AG20443 (cell line): ENCODE measurements at places on chromosomes 16 and 17.

- DNase-seq: no peak
These were observed 26.4 kb downstream of the ARHGAP44 start for GRCh38 chr17:12815642-12816141.

DNA sequence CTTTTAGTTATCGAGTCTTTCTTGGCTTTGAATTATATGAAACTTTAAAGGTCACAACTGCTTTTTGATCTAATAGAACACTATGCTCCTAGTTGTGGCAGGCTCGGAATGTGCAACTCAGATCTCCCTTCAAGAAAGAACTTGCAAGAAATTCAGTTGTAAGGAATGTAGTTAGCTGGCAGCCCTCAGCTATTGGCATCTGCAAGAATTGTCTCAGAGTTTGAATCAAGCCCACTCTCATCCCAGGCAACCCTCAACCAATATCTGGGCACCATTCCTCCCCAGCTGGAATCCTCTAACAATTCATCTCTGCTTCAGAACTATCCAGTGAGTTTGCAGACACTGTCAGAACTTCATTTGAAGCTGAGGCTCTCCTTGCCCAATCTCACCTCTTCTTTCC is 447.2 kb downstream of the KIF2B start:
- no peak for DNase-seq

GRCh38 chr16:11696266-11697012 is 28.2 kb downstream of the SNN start:
- DNase-seq: no peak

- no peak for DNase-seq
These were observed 15.2 kb upstream of the KPNA2 start for GRCh38 chr17:68020409-68020756.

DNA sequence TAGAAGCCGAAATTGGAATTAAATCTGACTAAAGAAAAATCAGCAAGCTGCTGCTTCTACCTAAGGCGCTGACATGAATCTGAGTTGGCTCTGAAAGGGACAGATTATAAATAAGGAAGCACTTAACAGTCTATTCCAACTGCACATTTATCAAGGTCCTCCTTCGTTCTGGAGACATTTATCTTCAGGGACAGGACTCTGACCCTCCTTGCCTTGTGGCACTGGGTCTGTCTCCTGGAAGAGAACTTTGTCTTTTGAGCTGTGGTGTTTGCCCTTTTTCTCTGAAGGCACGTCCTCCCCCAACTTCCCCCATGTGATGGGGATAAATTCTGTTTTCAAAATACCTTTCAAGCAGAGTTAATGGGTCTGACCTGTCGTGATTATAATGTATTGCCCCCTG is 47.0 kb upstream of the MARCHF10 start:
- no peak for DNase-seq

DNA sequence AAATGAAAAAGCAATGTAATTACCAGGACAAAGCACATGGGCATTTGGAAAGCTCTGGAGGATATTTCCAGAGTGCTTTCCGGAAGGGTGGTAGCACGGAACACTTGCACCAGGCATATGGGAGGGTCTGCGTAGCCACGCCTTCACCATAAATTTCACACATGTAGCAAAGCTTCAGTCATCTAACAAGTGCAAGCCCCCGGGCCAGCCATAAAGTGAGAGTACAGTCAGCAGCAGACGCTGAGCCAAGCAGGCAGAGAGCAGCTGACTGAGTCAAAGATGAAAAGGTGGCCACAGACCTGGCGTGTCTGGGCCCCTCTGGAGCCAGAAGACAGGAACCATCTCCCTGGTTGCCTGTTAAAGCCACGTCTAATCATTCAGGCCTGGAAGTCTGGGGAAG is 130.6 kb downstream of the SEC14L1 start:
- DNase-seq: no peak

DNA sequence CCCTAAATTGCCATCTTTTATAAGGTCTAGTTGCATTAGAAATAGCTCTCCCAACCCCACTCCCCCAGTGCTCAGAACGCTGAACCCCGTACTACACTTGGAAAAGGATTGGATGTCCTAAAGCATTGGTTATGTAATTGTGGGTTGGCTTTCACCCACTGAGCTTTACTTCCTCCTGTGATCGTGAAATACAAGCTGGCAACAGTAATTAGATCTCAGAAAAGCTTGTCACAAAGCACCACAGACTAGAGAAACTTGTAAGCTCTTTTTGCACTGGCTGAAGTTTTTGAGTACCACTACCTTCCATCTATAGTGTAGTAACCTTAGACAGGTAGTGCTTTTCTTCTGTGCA is 54.4 kb downstream of the SIAH1 start:
- DNase-seq: no peak

GRCh38 chr17:51217946-51218345 is 41.9 kb downstream of the MBTD1 start:
- no peak for DNase-seq

GRCh38 chr16:55508941-55509931 is at the start of gene LPCAT2:
Gene LPCAT2 (plus strand): TSS chr16:55509072. CDS start chr16:55509182, 110 bp downstream.
- peak; percentile 96 for DNase-seq

GRCh38 chr17:68954146-68954896 is 871 bp downstream of the ABCA8 start:
- DNase-seq: no peak

DNA sequence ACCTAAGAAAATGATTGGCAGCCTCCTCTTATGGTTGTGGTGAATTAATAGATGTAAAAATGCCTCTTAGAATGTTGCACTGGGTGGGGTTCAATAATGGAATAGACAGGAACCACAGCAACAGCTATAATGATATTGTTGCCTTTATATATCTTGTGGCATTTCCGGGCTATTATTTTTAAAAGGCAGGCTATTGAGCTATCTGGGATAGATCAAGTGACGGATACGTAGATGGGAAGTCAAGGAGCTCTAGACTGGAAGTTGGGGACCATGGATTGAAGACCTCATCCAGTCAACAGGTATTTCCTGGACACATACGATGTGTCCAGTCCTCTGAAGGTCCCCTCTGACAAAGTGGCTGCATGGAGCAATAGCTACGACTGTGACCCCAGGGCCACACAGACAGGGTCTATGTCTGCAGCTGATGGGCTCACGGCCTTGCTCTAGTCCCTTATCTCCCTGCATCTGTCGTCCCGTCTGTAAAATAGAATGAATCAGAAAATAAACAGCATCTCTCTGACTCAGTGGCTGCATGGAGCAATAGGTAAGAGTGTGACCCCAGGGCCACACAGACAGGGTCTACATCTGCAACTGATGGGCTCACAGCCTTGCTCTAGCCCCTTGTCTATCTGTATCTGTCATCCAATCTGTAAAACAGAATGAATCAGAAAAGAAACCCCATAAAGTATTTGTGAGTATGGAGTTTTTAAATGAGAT is 117.7 kb upstream of the FOXF1 start:
- no peak for DNase-seq

DNA sequence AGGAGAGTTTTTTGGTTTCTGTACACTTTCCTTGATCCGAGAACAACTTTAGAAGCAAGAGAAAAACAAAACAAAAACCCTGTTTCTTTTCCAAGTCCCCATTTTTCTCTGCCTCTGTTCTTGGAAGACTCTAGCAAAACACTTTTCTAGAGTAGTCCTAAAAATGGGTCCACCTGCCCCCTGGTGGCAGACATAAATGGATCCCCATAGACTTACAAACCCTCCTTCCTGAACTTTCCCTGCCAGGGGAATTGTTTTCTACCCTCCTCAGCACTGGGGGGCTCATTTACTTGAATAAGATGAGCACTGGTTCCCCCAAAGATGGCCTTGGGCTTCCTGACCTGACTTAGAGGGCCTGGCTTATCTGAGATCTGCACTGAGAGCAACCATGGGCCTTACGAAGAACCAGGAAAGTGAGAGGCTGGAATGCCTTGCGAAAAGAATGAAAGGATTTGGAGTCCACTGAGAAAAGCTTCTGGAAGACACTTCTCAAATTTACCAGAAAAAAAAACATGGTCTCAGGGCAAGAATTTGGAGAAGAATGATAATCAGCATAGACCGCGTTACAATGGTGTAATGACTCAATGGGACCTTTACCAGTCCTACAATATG is 48.0 kb upstream of the CDYL2 start:
- DNase-seq: peak; percentile 24

- DNase-seq: no peak
These were observed 13.9 kb downstream of the CYB561 start for GRCh38 chr17:63431939-63432804.

DNA sequence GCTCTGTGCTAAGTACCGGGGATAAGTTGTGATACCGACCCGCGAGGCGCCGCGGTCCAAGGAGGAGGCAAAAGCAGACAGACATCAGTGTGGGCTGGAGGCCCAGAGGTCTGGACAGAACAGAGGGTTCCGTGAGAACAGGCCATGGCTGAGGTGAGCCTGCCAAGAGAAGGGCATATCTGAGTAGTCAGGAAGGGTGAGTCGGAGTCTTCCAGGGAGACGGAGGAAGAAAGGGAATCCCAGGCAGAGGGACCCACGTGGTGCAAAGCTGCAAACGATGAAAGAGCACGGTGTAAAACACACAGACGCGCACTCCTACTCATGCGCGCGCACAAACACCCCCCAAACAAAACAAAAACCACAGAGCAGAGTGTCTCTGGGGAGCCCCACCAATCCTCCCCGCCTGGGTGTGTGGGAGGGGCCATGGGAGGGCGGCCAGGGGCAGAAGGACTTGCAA is 18.1 kb downstream of the RHBDL3 start:
- DNase-seq: peak; percentile 58

DNA sequence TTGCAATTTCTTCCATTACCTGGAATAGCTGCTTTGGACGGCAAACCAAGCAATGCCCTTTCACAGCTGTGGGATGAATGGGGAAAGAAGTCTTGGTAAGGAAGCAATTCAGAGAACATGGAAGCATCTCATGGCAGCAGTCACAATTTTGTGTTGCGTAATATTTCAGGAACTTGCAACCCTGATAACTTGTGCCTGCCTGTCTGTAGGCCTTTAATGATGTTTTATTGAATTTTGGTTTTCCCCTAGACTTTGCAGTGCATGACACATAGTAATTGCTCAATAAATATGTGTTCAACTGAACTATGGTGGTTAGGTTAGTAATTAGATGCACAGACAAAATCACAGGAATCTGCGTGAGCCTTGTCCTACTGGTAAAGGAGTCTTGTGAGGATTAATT is 439.5 kb downstream of the WWOX start:
- DNase-seq: no peak

- DNase-seq: no peak
These were observed 14.0 kb upstream of the FAM83G start for GRCh38 chr17:19018600-19018950.

DNA sequence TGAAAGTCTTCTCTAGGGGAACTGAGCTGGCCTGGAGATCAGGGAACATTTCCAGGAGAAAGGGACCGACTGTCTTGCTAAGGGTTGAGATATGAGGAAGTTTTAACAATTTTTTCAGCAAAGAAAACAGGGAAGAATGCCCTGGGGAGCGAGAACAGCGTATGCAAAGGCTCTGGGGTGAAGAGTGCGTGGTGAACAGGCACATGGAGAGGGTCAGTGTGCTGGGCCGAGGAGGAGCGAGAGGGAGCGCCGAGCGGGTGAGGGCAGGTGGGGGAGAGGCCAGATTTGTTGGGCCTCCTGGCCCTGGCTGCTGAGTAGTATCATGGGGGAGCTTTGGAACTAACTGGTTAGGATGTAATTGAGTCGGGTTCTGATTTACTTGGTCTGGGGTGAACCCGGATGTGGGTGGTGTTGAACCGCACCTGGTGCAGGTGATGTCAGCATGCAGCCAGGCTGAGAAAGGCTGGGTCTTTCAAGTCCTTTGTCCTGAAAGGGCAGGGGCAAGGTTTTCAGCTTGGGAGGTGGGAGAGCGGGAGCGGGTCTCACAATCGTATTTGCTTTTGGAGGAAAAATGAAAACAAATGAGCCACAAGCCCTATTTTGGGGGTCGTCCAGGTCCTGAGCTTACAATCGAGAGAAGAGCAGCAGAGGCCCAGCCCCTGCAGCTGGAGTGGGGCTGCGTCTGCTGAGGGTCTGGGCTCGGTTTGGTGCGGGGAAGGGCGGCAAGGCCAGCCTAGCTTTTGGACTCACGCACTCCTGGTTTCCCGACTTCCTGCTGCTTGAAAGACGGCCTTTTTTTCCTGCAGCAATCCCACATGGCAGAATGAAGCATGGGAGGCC is 11.1 kb upstream of the WFDC1 start:
- DNase-seq: no peak

- DNase-seq: peak; percentile 93
These were observed at the start of gene KIFC3 for GRCh38 chr16:57802341-57803133. Gene KIFC3 (minus strand): TSS chr16:57802491. CDS start chr16:57798243, 4,248 bp downstream.

GRCh38 chr16:88809068-88809675 is 2.6 kb downstream of the APRT start:
- DNase-seq: no peak

DNA sequence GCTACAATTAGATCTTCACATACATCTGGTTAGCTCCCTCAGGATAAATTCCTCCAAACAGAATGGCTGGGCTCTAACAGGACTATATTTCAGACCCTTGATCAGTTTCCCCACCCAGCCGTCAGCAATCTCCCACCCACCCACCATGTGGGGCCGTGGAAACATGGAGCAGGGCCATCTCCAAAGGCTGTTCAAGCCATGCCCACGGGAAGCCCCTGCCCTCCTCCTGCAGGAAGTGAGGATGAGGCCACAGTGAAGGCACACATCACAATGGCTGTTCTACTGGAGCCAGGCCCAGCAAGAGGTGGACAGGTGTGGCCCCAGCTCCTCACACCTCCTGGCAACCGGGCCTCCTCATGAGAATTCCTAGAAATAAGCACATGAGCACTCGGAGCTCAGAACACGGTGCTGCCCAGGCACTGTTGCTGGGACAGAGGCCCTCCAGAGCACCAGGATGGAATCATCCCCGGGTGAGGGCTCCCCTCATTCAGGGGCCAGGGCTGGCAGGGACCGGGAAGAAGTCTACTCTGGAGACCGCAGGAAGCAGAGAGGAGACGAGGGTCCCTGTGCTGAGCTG is at the start of gene LITAFD:
Gene LITAFD (plus strand): TSS at position 311 of the 577 bp plus-strand sequence. CDS start 2,005 bp downstream, outside the sequence.
- no peak for DNase-seq
